ENCODE measurements at places on chromosomes 2 and 18.
A peak's percentile ranks its signal among the peaks of the same experiment; 100 is the strongest.

- DNase-seq: no peak
These were observed 141.0 kb downstream of the UXS1 start for GRCh38 chr2:106053116-106053515.

- no peak for DNase-seq
These were observed 62.1 kb downstream of the HNMT start for GRCh38 chr2:138026111-138027020.

DNA sequence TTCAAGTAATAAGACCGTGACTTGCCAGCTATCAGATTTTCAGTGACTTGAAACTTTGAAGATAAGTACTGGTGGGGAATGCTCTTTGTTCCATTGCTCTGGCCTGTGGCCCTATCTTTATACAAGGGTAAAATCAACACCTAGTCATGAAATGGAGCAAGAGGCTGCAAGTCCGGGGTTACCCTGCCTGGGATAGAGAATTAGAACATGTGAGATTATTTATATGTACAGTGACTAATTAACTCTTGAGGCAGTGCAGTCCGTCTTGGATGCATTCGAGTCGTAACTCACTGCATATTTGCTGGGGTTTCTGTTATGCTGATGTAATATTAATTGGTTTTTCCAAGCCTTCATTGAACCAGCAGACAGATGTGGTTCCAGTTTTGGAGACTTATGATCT is 105.8 kb upstream of the LYPD6 start:
- no peak for DNase-seq

- no peak for DNase-seq
These were observed 35.6 kb downstream of the BMP10 start for GRCh38 chr2:68835621-68836020.

- DNase-seq: peak; percentile 22
These were observed 74.7 kb downstream of the HNRNPLL start for GRCh38 chr2:38528008-38528442.

- DNase-seq: no peak
These were observed 73.1 kb downstream of the RAB3GAP1 start for GRCh38 chr2:135124924-135125886.

- no peak for DNase-seq
These were observed 270.6 kb downstream of the DCC start for GRCh38 chr18:52610451-52611115.

- DNase-seq: no peak
These were observed 57.4 kb upstream of the ACKR3 start for GRCh38 chr2:236512267-236512666.

DNA sequence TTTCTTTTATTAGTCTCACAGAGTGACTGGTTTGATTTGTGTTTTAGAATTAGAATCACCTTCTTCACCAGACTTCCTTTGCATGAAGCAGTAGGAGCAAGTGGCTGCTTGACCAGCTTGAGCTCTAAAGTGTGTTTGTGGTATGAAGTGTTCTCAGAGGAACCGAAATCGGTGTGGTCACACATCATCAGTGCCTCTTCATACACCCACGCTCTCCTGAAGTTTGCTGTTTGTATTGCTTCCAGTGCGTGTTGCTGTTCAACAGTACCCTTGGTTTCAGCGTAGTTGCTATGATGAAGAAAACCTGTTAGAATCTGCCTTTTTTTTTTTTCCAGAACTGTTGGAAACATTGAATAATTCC is 77.9 kb downstream of the LIMS1 start:
- no peak for DNase-seq

Data from activated CD8-positive, alpha-beta memory T cell treated with anti-CD3 and anti-CD28 coated beads for 4 hours (primary cell).